ENCODE measurements at places on chromosomes 2 and 18.
A peak's percentile ranks its signal among the peaks of the same experiment; 100 is the strongest.

- no peak for DNase-seq
Measured at GRCh38 chr2:83186105-83186760, 1272.8 kb downstream of the SUCLG1 start.

GRCh38 chr2:68948710-68949109, 4.0 kb downstream of the GKN2 start:
- DNase-seq = no peak

DNA sequence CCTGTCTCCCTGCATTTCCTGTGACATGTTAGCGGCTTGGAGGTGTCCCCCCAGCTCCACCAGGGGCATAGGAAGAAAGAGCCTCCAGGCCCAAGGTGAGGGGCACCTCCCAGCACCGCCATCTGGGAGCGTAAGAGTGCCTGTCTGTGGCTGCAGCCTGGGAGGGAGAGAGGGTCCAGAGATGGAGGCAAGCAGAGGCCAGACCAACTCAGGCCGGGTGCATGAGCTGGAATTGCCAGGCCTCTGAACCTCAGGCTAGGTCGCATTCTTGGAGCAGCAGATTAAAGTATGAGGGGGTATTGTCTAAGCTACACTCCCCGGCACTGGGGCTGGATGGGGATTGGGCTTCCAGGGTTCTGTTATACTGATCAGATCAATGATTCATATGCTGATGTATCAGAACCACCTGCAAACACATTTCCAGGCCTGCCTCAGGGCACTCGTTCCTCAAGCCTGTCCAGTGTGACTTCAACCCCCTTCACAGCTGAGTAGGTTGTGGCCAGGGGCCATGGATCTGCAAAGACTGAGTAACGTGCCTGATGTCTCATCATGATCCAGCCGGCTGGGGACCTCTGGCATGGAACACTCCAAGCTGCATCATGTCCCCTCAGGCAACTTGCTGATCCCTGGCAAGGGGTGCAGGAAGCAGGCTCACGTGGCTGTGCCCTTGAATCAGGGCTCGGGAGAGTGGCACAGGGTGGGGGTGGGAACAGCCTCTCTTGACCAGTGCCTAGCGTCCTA, 73.2 kb downstream of the HS1BP3 start:
- DNase-seq = no peak

- DNase-seq = no peak
Measured at GRCh38 chr2:109210431-109211200, 81.6 kb downstream of the SH3RF3 start.

GRCh38 chr2:170823088-170823897, 6.6 kb downstream of the GAD1 start:
- no peak for DNase-seq

- DNase-seq = no peak
Measured at GRCh38 chr2:58922245-58922644, 681.1 kb upstream of the FANCL start.

DNA sequence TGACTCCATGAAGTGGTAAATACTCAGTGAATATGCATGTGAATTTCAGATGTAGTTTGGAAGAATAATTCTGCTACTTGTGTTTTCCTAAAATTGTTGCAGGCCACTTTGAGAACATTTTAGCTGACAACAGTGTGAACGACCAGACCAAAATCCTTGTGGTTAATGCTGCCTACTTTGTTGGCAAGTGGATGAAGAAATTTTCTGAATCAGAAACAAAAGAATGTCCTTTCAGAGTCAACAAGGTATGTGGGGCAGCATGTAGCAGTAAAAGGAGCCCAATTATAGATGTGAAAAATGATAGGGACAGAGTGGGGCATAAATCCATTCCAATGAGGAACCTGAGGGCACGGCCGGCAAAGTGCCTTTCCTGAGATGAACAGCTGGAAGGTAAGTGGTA, 16.1 kb downstream of the SERPINB5 start:
- no peak for DNase-seq

DNA sequence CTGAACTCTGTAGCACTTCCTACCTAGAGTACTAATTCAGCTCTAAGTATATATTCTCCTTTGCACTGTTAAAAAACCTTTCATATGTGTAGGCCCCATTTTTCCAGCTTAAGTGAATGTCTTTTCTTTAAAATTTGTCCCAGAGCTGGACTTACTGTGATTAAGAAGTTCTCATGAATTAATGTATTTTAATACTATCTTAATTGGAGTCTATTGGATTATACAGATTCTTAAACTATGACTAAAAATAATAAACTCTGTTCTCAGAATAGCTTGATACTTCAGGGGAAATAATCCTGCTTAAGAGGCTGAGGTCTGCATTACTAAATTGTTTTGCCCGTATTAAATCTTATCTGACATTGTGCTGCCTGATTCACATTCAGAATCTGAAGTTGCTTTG, 223.3 kb downstream of the RIT2 start:
- no peak for DNase-seq

DNA sequence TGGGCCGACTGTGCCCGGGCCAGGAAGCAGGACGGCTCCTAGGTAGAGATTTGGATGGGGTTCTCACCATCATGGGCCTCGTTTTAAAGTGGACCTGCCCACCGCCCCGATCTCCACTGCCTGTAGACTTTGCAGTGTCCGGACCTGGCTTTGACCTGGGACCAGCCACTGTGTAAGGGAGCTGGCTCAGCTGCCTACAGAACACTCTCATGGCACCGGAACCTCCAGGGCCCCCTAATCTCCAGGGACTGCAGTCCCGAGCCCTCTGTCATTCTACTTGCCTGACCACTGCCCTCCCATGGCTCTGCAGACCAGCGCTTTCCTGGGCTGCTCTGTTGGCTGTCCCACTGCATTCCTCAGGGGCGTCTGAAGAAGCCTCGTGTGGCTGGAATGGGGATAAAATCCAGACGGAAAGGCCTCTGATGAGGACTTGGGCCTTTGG, 120.8 kb downstream of the GLI2 start:
- DNase-seq = no peak

DNA sequence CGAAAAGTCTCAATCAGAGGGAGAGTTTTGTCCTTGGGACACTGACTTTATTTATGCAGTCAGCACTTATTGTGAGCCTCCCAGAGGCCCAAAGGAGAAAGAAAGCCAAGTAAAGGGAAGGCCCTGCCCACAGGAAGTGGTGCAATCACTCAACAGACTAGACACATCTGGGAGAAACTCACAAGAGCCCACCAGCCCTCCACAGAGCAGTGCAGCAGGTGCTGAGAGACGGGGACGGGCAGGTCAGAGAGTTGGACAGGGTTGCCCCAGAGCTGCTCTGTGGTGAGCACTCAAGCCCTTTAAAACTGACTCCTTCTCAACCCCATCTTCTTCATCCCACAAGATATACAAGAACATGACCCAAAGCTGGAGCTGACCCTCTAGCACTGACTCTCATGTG, 96.0 kb downstream of the TFCP2L1 start:
- no peak for DNase-seq

DNA sequence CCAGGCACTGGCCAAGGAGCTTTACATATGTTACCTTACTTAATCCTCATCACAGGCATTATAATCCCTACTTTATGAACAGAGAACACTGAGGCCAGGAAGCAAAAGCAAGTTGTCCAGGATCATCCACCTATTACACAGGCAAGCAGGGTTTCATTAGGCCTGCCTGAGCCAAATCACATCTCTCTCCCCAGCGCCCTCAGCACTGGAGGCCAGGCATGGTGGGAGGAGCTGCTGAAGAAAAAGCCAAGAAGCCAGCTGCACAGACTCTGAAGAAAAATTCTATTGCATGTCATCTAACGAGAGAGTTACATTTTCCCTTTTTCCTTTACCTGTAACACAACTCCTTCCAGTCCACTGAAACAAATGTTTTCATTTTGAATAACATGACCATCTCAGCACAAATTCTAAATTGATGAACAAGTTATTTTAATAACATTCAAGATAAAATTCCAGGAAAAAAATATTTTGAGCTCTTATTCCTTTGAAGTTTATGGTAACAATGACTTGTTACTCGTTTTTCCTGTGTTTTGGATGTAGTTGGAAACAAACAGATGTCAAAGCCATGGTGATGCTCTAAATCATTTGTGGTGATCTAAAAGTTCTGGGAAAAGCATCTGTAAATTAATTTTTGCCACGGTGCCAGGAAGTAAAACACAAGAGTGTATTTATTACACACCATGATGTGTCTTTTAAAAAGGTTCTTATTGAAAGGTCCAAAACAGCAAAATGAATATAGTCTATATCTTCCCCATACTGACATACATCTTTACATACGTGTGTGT, 139.0 kb upstream of the ITGB6 start:
- no peak for DNase-seq

DNA sequence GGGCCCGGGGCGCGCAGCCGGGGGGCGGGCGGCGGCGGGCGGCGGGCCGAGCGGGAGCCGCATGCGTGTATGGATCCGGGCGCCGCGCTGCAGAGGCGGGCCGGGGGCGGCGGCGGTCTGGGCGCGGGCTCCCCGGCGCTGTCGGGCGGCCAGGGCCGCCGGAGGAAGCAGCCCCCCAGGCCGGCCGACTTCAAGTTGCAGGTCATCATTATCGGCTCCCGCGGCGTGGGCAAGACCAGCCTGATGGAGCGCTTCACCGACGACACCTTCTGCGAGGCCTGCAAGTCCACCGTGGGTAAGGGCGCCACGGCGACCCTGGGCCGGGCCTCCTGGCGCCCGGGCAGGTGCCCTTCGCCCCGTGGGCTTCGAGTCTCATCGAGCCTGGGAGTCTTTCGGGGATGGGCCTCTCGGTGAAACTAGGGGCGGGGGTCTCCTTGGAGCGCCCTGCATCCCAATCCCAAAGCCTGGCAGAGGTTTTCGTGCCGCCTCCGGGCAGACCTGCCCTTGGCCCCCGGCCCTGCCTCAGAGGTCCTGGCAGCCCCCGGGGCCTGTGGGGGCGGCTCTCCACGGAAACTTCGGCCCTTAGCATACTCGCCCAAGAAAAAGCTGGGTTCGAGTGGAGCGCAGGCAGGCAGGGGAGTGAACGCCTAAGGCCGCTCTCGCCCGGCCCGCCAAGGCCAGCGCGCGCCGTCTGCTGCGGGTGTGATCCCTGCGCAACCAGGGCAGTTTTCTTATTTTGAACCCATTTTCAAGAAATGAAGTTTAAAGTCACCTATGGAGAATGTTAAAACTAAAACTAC, 622 bp downstream of the RAB12 start:
- no peak for DNase-seq

DNA sequence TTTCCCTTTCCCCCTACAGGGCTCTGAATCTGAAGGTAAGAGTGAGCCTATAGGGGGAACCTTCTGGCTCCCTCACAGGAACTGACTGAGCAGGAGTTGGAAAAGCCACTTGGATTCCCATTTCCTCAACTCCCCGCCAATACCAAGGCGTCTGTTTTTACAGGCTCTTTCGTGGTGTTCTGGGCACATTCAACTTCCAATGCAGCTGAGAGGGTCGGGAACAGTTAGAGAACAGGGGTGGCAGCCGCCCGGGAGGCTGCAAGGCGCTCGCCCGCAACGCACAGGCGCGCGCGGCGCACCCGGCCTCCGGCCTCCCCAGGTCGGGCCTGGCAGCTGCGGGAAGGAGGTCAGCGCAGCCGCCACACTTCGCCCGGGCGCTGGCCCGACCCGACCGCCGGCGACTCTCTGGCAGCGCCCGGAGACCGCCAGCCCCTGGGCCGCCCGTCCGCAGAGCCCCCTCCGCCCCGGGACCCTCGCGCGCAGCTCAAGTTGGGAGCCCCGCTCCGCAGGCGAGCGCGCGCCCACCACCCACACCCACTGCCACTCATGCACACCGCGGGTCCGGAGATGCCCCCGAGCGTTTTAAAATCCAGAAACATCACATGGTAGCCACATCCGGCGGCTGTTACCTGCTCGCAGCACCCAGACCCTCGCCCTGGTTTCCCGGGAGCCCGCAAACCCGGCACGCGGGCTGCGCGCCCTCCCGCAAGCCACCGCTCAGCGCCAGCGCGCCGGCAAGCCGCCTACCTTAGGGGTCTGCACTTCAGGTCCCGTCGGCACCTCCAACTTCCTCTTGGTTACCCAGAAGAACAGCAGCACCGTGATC, 816 bp downstream of the GALNT14 start:
- peak; percentile 43 for DNase-seq

- no peak for DNase-seq
Measured at GRCh38 chr18:4640349-4641012, 185.4 kb upstream of the DLGAP1 start.

DNA sequence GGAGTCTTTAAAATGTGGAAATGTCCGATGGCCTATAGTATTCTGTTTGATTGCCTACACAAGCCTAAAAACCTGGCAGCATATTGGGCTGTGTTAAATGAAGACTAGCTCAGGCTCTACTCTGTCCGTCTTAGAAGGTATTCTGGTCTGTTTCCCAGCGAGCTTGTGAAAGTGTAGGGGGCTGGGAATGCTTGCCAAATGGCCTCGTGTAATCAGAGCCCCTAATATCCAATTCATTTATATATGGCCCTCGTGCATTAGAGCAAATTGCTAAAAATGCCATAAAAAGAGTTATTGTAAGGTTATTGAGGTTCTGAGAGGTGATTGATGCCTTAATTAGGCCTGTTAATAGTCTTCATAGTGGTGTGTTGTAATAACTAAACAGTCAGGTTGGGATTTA, 1500.4 kb downstream of the DPP10 start:
- DNase-seq = no peak

DNA sequence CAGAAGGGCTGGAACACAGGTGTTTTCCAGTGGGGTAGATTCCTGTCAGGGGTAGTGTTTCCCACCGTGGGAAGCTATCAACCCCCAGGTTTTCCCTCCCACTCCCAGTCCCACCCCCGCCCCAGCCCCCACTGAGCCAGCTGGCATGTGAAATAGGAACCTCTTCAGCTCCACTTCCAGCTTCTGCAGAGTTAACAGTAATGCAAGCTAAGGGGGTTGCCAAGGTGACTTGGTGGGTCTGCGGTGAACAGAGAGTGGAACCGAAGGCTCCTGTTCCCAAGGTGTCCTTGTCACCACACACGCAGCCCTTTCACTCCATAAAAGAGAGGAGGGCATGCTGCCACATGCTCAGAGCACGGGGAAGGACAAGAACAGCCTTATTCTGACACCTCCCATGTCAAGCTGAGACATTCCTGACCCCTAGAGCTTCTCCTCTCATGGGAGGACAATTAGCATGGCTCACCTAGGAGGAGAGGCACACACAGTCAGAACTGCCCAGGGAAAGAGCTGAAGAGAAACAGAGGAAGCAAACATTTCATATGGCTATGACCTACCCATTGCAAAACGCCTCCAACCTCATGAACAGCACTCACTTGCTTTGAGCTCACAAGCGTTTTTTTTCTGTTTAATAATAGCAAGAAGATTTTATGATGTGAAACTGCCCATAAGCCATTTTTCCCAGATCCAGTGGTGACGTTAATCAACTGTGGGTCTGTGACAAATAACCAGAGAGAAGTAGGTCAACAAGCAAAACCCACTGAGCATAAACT, 39.8 kb upstream of the TBC1D8 start:
- DNase-seq = no peak

- DNase-seq = no peak
Measured at GRCh38 chr2:181697571-181697970, 17.3 kb upstream of the NEUROD1 start.

DNA sequence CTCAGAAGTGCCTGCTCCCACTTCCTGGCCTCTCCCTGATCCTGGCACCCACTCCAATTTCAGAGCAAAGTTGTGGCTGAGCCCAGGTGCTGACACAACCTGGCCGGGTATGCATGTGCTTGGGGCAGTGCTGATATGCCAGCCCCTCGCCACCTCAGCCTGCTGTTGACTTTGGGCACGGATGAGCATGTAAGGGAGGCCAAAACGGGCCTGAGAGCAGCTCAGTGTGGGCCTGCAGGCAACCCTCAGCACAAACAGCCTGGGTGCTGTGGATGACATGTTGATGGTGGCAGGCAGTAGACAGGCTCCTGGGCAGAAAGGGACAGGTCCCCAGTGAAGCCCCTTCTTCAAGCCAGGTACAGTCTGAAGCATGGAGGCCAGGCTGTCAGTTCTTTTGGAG, 553.6 kb upstream of the FSIP2 start:
- no peak for DNase-seq

GRCh38 chr2:223613017-223613950, 11.1 kb upstream of the SCG2 start:
- DNase-seq = no peak

- DNase-seq = no peak
Measured at GRCh38 chr2:114405247-114406116, 37.0 kb upstream of the DPP10 start.
